ENCODE measurements at places on chromosomes 5 and 9.
A peak's percentile ranks its signal among the peaks of the same experiment; 100 is the strongest.

DNA sequence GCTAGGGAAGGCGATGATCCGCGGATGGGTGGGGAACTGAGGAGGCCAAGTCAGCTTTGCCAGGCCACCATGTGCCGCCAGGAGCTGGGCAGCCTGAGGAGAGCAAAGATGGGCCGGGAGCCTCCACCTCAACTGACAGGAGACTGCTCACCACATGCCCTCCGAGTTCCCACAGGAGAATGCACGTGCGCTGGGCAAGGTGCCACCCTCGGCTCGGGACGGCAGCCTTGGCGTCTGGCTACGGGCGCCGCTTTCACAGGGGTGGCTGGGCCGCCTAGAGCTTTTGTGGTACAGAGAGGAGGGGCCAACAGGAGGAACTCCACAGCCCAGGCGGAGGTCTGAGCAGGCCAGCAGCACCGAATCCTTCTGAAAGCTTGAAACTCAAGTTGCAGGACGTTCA is 5.3 kb upstream of the TBC1D9B start:
- no peak for DNase-seq

DNA sequence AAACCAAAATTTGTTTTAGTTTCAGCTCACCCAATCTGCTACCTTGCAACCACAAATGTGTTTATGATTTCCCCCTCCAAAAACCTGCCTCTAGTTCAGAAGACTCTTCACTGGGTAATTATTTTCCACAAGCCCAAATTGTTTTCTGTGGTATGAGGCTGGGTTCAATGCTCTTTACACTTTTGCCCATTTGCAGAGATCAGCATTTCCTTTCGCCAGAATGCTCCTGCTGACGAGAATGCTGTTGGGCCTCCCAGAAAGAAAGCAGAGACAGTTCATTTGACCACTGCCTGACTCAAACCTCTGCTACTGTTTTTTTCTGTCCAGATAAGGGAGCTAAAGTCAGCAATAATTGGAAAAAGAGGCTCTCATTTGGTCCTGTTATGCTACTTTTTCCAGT is 427.3 kb downstream of the PDE4D start:
- DNase-seq = no peak

- no peak for DNase-seq
Observed at GRCh38 chr9:88651682-88652633, 117.0 kb downstream of the NXNL2 start.

GRCh38 chr9:114202849-114203248 is 47.5 kb downstream of the COL27A1 start:
- DNase-seq = no peak

- DNase-seq = no peak
Observed at GRCh38 chr5:11902201-11902619, 2.0 kb downstream of the CTNND2 start.

DNA sequence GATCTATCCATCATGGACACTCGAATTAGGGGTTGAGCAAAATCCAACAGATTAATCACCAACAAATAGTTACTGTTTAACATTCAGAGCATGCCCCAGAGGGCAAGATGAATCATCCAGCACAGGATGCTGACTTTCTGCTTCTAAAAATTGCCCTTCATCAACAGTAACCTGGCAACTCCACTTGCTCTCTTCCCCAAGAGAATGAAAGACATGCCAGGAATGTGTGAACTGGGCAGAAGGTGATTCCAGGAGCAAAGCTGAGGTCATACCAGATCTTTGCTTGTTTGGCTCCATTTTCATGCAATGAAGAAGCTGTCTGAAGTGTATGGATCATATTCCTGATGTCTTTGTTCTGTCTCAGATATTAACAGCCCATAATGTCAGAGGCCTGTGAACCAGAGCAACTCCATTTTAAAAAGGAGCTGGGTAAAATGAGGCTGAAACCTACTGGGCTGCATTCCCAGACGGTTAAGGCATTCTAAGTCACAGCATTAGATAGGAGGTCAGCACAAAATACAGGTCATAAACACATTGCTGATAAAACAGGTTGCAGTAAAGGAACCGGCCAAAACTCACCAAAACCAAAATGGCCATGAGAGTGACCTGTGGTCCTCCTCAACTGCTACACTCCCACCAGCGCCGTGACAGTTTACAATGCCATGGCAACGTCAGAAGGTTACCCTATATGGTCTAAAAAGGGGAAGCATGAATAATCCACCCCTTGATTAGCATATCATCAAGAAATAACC is 2.5 kb upstream of the ZNF367 start:
- peak; percentile 49 for DNase-seq

GRCh38 chr5:108862211-108862610 is 114.5 kb downstream of the FER start:
- DNase-seq = no peak

GRCh38 chr9:133499132-133499891 is 20.4 kb upstream of the SLC2A6 start:
- no peak for DNase-seq

- no peak for DNase-seq
Observed at GRCh38 chr5:36045895-36046294, 20.8 kb downstream of the UGT3A2 start.

GRCh38 chr5:3309538-3309937 is 286.1 kb upstream of the IRX1 start:
- DNase-seq = no peak

DNA sequence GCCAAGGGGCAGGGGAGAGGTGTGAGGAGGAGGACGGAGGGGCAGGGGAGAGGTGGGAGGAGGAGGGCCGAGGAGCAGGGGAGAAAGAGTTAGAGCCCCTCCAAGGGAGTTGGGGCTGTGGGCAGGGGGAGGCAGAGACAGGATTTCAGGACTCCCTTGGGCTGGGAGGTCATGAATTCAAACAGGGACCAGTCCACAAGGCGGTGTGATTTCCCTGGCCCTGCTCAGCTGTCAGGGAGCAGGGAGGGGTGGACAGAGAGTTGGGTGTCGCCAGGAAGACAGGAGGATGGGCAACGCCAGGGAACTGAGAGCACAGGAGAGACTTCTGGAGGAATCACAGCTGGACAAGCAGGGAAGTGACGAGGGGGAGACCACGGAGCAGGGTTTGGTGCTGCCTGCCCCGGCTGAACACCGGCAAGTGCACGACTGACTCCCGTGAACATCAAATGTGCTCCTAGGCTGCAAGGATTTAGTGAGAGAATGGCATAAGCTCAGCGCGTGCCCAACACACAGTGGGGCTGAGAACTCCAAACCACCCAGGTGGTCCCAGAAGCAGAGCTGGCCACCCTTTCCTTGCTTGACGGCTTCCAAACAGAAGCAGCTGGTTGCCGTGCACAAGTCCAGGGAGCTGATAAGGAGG is 17.8 kb upstream of the OLFM1 start:
- no peak for DNase-seq

All from activated CD8-positive, alpha-beta T cell treated with anti-CD3 and anti-CD28 coated beads, Interleukin-2, amount 10 ng/mL, durations not matched to agents 7 days and 5 days (primary cell).